H9 (cell line): ENCODE measurements at places on chromosomes 4 and X. TPM values are rescaled to one million over a fixed set of nuclear protein-coding genes. Genes with fewer than 3 reads are reported as not detected.

DNA sequence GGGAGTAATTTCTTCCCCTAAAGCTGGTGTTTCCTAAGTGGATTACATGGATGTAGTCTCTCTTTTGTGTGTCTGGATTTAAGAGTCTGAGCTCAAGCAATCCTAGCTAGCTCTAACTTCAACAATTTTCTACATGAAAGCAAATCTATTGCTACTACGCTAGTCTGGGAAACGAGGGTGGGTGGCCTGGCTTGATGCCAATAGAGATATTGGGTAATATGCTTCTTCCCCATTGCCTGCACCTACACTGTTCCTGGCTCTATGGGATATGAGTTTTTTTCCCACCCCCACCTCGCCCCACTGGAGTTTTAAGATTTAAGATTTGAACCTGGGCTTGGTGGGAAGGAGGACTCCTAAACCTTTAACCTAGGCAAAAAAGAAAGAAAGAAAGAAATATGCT lies 158.8 kb downstream of the RBM46 start:
- no peak for DNase-seq

Gene DGKK
- 1.4 and 1.6 TPM in 2 replicates for total RNA-seq

DNA sequence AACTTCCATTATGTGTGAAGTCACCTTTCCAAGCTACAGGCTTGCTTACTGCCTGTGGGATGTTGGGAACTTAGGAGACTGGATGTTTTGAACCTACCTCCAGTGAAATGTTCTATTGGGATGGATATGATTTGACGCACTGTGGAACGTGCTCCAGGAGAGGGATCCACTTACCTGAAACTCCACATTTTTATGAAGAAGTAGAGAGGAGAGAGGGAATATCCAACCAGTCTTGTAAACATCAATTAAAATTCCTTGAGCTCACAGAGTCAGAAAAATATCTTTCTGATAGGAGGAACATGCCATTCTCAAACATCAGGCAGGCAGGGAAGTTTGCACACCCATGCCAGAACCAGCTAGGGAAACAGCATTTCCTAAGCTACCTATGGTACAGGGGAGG lies 91.1 kb upstream of the MAOA start:
- DNase-seq: no peak

GRCh38 chr4:95411371-95412088 lies 137.2 kb downstream of the UNC5C start:
- no peak for DNase-seq

DNA sequence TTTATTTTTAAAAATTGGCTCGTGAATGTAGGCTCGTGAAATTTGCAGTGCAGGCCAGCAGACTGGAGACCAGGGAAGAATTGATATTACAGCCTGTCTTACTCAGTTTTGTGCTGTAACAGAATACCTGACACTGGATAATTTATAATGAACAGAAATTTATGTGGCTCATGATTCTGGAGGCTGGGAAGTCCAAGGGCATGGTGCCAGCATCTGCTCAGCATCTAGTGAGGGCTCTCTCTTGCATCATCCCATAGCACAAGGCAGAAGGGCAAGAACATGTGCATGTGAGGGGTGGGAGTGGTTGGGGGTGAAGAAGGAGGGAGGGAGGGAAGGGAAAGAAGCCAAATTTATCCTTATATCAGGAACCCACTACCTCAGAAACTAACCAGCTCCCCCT lies 13.7 kb upstream of the CLTRN start:
- DNase-seq: no peak

Gene ADRA2C
- total RNA-seq: 7.2 and 8.6 TPM in 2 replicates

DNA sequence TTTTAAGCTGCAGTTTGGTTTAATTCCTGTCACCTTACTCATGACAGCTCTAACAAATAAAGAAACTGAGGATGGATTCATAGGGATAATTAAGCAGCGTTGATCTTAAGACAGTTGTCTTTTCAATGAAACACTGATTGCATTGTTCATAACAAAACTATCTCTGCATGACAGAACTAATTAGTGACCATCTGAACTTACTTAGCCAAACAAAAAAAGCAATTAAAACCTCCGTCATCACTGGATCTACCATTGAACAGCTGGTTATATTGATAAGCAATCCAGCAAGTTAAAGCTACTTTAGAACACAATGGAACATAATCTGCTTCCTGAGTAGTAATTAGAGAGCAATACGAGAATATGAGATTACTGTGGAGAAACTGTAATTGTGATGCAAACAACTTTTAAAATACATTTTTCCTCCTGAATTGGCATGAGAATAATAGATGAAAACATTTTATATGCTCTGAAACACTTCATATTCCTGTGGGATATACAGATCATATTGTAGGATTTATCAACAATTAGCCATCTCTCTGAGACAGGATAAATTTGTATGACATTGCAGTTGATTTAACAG lies 2576.8 kb downstream of the PCDH7 start:
- no peak for DNase-seq

Gene NEUROG2
- not detected in 2 replicates for total RNA-seq

Gene P2RY10
- not detected in 2 replicates for total RNA-seq

DNA sequence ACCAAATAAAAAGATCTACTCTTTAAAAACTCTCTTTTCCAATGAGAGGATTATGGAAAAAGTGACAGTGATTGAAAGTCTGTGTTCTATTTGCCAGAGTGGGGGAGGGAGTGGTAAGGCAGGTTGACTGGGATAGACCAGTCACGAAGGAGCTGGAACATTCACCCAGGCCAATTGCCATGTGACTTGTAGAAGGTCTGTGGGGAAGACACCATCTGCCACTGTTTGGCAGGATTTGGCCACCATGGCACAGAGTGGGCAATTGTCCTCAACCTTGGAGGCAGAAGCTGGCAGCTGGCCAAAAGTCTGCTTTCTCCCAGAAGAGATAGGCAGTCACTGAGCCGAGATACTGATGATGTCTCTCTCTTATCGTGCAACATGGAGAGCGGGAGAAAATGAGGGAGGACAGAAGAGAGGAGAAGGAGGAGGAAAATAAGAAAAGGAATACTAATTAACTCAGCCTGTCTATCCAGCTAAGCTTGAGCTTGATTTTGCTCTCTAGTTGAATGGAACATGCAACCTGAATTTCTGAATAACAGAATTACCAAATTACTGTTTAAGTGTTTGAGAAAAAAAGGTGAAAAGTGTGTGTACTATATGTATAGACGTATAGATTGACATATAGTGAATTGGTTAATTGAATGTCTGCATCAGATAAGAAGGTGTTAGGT lies 267.1 kb downstream of the ARHGAP24 start:
- no peak for DNase-seq

GRCh38 chrX:55919367-55920221 lies 202.0 kb downstream of the RRAGB start:
- peak; percentile 33 for DNase-seq

Gene LRCH2
- 6.3 and 6.6 TPM in 2 replicates for total RNA-seq

- no peak for DNase-seq
Measured at GRCh38 chr4:159308566-159309340, 205.9 kb downstream of the RAPGEF2 start.

Gene CCDC120
- total RNA-seq: 14.5 and 15.7 TPM in 2 replicates

GRCh38 chr4:57148177-57148576 lies 38.0 kb upstream of the IGFBP7 start:
- DNase-seq: no peak

Gene XAGE1B
- not detected in 2 replicates for total RNA-seq
